ENCODE measurements at places on chromosomes 7 and 10. TPM values are rescaled to one million over a fixed set of nuclear protein-coding genes. Genes with fewer than 3 reads are reported as not detected.

Gene NPY4R
- total RNA-seq, result not detected

- DNase-seq, result no peak
Observed at GRCh38 chr7:150361807-150362621, 6.6 kb upstream of the REPIN1 start.

Gene UPK3BL2
- total RNA-seq, result 20.7 TPM

GRCh38 chr7:95828824-95829790 lies 56.8 kb downstream of the DYNC1I1 start:
- no peak for DNase-seq

Gene DRGX
- total RNA-seq, result not detected

Measured in activated naive CD8-positive, alpha-beta T cell treated with anti-CD3 and anti-CD28 coated beads, Interleukin-2, amount 10 ng/mL, durations not matched to agents 7 days and 5 days (primary cell).